ENCODE measurements at places on chromosomes 3 and 15. TPM values are rescaled to one million over a fixed set of nuclear protein-coding genes. Genes with fewer than 3 reads are reported as not detected.

DNA sequence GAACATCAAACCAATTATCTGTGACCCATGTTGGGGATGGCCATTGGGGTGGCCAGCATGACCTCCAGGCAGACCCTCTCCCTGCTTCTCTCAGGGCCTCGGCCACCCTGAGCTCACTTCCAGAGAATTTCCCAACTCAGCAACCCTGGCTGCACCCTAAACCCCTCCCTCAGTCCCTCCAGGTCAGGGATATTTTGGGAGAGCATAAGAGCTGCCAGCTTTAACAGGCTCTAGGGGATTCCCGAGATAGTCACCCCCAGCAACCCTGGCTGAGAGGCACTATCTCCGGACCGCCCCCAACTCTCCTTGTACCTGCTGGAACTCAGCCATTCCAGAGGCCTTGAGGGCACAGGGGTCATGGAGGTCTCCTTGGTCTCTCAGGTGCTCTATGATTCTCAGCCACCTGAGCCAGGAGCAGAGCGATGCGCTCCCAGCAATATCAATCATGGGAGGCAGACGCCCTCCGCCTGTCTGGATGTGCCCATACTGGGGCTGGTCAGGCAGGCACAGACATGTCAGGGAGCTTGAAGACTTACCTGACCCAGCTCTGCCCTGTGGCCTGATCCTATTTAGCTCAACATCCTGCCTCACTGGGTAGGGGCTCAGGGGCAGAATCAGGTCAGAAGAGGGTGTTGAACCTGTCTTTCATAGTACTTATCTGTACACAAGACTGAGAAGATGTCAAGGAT, 34.9 kb upstream of the CILP start:
- DNase-seq, result no peak

DNA sequence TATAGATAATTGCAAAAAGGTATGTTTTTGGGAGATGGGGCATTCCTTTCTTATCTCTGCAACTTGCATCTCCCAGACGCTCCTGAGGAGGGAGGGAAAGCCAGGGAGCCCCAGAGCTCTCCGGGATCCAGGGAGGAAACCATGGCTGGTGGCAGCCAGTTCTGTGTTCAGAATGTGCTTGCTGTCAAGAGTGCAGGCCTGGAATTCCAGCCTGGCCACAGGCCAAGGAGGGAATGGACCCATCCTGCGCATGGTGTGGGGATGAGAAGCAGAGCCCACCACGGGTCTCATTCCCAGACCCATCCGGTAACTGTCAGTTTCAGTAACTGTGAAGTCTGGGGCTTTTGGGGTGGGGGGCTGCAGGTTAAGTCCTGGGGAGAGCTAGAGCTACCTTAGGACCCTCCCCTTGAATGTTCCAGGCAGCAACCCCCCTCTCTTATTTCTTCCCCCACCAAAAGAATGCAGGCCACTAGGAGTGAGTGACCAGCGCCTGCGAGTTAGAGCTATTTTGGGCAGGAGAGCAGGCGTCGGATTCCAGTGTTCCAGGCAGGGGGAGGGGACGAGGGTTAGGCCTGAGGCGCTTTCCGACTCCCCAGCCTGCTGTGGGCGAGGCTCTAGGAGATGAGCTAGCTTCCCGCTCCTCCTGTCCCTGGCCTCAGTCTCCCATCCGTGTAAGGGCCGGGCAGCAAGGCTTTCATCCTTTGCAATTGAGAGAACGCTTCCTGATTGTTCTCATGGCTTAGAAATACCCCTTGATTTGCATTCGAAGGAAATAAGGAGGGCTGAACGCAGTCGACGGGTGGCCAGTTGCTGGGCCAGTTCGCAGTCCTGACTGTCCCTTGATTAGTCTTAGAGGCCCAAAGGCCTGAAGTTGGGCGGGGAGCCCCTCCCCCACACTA, 781 bp upstream of the DAG1 start:
- DNase-seq, result peak; percentile 80

GRCh38 chr15:72766780-72767179, 16.8 kb downstream of the ADPGK start:
- DNase-seq, result no peak

GRCh38 chr3:194142156-194142910, 6.4 kb downstream of the HES1 start:
- no peak for DNase-seq

DNA sequence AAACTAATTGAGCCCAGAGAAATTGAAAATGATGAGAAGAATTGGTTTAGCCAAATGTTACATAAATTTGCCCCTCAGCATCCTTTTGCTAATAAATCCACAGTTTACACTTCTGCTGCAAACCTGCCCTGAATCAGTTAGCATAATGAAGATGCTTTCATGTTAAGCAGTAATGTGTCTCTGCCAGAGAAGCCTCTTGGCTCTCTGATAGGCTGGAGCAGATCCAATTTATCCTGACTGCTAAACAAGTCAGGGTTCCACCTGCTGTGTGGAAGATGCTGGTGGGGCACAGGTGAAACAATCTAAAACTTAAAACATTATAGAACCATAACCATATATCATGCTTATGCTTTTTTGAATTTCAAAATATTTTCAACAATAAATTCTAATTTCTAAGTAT, 946.8 kb downstream of the OTOL1 start:
- DNase-seq, result no peak

DNA sequence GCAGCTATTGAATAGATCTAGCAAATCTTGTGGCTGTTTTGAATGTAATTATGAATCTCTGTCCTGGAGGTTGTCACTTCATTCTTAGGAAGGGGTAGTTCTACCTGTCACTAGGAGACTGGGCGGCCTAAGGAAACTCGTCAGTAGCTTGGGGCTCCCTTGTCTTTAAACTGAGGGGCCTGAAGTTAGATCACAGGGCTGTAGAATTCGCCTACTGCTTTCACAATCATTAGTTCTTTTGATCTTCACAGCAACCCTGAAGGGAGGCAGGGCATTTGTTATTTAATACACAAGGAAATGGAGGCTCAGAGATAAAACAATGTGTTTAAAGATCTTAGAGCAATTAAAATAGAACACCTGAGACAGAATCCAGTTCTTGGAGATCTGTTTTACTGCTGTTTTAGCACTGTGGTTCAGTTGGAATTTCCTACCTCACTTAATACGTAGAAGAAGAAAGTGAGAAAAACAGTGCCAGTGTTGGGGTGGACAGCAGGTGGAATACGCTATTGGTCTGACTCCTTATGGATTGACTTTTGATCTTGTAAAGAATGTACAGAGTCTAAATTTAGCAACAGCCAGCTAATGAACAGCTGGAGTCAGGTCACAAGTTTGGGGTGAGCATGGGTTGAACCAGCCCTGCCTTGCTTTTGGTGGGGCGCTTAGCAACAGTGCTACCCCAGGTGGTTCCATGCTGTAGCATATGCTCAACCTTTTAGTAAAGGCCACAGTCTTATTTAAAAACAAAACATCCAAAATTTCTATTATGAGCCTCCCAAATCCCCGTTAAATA, 71.4 kb upstream of the BHLHE40 start:
- peak; percentile 22 for DNase-seq

DNA sequence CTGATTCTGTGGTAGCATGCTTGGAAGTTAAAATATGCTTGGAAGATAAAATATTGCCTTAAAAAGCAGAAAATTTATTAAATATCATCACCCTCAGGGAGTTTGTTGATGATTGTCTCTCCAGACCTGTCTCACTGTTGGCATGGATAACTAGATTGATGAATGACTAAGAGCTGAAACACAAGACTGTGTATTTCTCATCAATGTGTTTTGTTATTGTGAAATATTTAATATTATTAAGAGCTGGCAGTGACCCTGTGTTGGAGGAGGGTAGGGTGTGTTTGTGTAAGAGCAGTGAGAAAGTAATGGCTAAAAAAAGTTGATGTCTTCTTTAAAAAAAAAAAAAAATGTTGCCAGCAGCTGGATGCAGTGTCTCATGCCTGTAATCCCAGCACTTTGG, 82.2 kb downstream of the ITPR1 start:
- DNase-seq, result no peak

TMEM108 gene
- total RNA-seq, result 9.4 TPM

ZPLD1 gene
- 1.1 TPM for total RNA-seq

PLSCR5 gene
- not detected for total RNA-seq
